Activated CD4-positive, alpha-beta T cell treated with anti-CD3 and anti-CD28 coated beads, Interleukin-10, Interleukin-2, amounts not matched to agents 100 ng/mL and 50 ng/mL, durations not matched to agents 16 hours and 8 hours (primary cell): ENCODE measurements at places on chromosomes 4 and X.

DNA sequence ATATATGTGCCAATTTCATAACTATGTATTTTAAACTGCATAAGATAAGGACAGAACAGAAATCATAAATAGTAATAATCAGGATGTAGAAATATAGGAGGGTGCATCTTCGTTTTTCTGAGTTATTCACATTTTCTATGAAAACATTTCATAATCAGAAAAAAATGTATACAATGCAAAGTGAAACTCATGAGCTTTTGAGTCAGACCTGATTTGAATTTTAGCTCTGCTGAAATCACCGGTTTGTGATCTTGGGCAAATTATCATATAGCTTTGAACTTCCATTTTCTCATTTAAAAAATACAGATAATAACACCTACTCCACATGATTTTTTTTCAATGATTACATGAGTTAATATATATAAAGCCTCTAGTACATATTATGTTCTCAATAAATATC is 106.9 kb downstream of the KDR start:
- no peak for DNase-seq

GRCh38 chr4:149889991-149890390 is 74.3 kb upstream of the IQCM start:
- no peak for DNase-seq

GRCh38 chr4:116027311-116027710 is 913.9 kb upstream of the NDST4 start:
- no peak for DNase-seq

GRCh38 chr4:74934016-74934831 is 1.3 kb downstream of the PARM1 start:
- no peak for DNase-seq

- DNase-seq, result no peak
Measured at GRCh38 chr4:140427919-140428471, 547 bp upstream of the CLGN start.

DNA sequence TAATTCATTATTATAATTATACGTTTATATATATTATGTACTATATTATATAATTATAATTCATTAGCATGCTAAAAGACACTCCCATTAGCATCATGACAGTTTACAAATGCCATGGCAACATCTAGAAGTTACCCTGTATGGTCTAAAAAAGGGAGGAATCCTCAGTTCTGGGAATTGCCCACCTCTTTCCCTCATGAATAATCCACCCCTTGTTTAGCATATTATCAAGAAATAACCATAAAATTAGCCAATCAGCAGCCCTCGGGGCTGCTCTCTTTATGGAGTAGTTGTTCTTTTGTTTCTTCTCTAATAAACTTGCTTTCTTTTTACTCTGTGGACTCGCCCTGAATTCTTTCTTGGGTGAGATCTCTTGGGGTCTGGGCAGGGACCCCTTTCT is 42.8 kb upstream of the SLC10A7 start:
- no peak for DNase-seq

DNA sequence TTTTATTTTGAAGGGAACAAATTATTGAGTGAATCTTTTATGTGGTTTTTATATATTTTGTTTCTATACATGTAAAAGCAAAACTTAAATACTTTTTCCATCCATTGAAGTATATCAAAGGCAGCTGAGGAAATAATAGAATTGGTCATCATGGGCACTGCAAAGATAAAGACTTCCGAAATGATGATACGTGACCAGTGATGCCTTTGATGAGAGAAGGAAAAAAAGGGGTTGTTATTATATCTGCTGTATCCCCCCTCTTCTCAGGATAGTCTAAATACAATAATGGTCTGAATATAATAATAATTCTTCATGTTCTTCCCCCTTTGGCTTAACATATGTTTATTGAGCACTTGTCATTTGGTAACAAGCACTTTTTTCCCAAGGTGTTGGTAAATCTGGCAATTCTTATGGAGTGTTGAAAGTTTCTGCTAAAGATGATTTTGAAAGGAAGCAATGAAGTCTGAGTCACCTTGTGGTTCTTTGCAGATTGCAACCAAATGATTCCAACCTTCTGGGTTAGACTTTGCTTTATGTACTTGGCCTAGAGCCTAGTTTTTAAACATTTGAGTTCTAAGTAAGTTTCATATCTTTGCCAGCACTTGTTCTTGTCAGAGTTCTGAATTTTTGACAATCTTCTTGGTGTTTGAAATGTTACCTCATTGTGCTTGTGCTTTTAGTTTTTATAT is 60.8 kb downstream of the USP9X start:
- peak; percentile 26 for DNase-seq

- no peak for DNase-seq
Measured at GRCh38 chr4:160864253-160864652, 1299.5 kb downstream of the FSTL5 start.

- no peak for DNase-seq
Measured at GRCh38 chr4:66572949-66573348, 902.7 kb upstream of the EPHA5 start.

DNA sequence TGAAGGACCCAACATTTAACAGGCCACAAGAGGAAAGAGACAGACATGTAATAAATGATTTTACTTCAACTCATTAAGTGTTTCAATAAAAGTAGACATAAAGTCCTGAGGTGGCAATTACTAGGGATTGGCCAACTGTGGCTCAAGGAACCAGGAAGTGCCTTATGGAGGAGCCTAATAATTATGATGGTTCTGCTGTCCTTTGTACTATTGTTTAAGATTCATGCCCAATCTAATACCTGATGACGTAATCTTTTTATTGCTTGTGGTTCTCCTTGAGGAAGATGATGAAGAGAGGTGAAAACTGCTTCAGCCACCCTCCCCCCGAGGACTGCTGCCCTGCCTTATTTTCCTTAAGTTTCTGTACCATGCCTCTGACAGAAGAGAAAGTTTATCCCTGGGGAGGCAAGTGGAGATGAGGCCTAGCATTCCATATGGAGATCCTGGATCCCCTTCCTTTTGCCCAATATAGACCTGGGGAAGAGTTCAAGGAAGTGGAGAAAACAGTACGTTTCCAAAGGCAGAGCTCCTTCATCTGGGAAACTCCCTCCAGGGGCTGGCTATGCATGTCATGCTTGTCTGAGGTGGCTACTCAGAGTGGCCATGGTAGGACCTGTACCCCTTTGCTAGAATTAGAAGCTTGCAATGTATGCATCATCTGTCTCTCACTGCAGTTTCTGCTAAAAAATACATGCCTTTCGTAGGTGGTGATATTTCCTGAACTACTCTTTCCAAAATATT is 56.8 kb upstream of the FAT1 start:
- no peak for DNase-seq

- DNase-seq, result no peak
Measured at GRCh38 chrX:10903523-10903922, 207.6 kb upstream of the HCCS start.

GRCh38 chrX:133793626-133794025 is 191.8 kb downstream of the GPC3 start:
- no peak for DNase-seq

GRCh38 chrX:42246814-42247213 is 323.5 kb upstream of the CASK start:
- no peak for DNase-seq

DNA sequence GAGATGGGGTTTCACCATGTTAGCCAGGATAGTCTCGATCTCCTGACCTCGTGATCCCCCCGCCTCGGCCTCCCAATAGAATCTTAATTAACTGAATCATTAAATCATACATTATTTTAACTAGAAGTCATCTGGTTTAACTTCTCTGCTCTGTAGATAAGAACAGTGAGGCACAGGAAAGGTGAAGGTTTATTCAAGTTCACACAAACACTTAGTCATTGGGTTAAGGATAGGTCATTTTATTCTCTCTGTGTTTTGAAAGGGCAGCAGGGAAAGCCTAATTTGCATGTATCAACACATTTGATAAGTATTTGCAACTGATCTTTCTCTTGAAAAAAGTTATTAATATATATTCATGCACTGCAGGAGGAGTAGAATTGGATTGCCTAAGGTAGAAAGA is 1.1 kb upstream of the ETNPPL start:
- no peak for DNase-seq

GRCh38 chrX:100700809-100701208 is 31.1 kb downstream of the SYTL4 start:
- no peak for DNase-seq

- no peak for DNase-seq
Measured at GRCh38 chrX:115284877-115285276, 4.6 kb upstream of the LUZP4 start.

DNA sequence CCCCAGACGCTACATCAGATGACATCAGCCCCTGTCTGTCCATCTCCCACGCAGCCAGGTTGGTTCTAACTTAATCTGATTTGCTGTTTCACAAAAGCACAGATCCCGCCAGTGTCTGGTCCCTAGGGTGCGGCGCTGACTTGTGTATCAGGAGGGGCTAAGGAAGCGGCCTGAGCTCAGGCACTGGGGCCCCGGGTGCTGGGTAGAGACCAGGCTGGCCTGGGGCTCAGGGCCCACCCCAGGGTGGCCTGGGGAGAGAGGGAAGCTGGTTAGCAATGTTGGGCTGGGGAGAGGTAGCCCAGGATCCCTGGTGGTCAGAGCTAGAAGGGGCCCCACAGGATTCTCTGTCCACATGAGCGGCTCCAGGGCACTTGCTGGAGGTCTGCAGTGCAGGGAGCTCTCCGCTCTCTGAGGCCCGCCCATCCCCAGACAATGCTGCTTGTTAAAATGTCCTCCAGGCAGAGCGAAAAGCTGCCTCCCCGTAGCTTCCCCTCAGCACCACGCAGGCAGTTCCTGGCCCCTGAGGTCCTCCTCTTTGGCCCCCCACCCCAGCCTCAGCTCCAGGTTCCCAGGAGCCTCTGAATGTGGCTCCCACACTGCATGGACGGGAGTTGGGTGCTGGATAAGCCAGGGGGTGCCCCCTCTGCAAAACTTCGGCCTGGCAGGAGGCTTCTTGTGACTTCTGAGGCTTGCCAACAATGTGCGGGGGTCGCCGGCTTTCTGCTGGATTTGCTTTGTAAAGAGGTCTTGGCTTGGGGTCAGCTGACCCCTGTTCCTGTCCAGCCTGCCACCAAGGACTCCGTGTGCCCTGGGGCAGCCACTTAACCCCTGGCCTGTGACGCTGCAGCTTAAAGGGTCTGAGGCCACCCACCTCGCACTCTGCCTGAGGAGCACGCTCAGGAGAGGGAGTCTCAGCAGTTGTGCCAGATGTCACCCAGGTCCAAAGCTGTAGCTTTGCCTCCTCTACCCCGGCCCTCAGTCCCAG is 112.9 kb downstream of the CPZ start:
- DNase-seq, result no peak

GRCh38 chrX:70254063-70254400 is 6.0 kb downstream of the P2RY4 start:
- no peak for DNase-seq

- no peak for DNase-seq
Measured at GRCh38 chrX:13888284-13888683, 71.4 kb upstream of the GPM6B start.

GRCh38 chr4:162234595-162234994 is 70.8 kb upstream of the FSTL5 start:
- no peak for DNase-seq

GRCh38 chr4:79623021-79623870 is 215.2 kb upstream of the GK2 start:
- DNase-seq, result no peak

DNA sequence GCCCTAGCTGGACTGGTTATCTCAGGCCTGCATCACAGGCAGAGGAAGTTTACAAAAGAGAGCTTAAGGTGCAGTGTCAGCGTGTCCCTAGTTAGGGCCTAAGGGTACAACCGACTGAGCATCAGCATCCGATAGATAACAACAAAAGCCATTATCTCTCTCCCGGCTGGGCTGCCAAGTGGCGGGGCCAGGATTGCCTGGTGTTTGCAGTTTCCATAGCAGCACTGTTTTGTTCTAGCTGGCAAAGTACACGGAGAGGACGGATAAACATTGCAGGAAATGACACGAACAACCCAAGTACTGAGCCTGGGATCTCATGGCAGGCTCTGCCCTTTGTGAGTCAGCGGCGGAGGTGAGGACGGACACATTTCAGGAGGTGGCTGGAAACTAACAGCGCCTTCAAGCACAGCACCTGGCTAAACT is 104.7 kb upstream of the NOCT start:
- no peak for DNase-seq

- DNase-seq, result no peak
Measured at GRCh38 chr4:68891678-68892077, 59.9 kb downstream of the UGT2A3 start.

DNA sequence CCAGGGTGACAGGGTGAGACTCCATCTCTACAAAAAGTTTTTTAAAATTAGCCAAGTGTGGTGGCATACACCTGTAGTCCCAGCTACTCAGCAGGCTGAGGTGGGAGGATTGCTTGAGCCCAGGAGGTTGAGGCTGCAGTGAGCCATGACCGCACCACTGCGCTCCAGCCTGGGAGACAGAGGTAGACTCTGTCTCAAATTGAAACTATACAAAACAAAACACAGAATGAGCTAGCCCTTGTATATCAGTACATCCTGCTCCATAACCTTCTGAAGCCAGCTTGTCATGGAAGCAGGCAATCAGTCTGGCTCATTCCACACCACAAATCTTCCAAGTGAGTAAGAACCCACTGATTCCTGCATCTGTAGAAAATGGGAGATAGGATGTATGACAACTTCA is 49.0 kb downstream of the CD99L2 start:
- DNase-seq, result peak; percentile 31

DNA sequence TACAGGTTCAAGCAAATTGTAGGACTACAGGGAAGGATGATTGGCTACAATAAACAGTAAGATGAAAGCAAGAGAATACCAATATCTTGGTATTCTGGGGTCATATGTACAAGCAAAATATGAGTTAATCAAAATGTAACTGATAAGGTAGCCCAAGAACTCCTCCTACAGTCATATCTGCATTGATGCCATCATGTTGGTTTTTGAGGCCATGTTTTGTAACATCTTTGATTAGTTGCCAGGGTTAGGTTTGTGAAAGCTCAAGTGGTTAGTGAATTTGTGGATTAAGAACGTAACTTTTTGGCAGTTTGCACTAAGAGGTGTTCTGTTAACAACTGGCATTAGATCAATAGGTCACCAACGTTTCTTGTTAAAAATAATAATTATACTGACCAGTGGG is 59.6 kb downstream of the USP9X start:
- DNase-seq, result no peak

GRCh38 chr4:30538794-30539193 is 181.4 kb upstream of the PCDH7 start:
- no peak for DNase-seq

DNA sequence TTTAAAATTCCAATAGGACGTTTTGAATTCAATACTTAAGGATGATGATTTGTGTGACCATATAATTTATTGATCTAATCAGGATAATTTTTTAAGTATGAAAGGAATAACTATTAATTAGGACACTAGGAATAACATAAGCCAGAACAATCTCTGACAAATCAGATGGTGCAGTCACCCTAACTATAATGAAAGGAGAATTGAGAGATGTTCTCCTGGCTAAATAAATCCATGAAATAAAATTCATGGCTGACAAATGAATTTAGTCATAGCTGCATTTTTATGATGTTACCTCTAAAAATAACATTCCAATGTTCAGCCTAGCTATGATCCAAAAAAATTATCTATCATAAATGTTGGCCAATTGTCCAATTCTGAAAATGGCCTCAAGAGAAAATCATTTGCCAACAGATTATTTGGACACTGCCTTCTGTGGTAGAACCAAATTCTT is 190.6 kb upstream of the NEIL3 start:
- no peak for DNase-seq

GRCh38 chr4:90159193-90159592 is 32.0 kb downstream of the CCSER1 start:
- no peak for DNase-seq

GRCh38 chr4:7781993-7782392 is 157.7 kb downstream of the AFAP1 start:
- DNase-seq, result no peak
